ENCODE measurements at places on chromosomes 2 and 18.

DNA sequence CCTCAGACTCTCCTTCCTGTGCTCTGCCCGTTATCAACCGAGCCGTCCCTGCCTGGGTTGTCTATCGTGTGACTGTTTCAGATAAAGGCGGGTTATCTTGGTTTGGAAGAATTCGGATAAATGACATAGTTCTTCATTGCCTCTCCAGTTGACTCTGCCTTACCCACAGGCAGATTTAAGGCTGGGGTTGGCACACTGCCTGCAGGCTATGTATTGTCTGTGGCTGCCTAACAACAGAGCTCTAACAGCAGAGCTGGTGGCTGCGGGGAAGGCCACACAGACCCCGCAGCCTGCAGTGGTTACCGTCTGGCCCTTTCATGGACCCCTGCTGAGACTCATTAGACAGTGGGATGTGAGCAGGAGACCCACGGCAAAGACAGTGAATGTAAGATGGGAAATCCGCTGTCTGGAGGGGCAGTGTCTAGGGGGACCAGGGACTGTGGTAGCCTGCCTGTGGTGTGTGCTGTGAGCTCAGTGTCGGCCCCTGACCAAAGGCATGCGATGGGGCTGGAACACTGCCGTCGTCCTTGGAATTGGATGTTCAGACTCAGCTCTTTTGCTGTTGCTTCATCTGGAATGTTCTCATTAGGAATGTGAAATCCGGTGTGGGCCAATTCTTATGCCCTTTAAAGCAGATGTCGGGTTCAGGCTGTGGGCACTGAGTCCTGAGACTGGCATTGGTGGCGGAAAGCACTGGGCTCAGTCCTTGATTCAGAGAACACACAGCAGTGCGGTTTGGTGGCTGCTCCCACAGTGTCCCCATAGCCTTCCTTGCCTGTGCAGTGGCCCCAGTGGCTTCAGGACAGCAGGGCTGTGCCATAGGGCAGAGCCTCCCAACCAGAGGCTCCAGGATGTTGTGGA is 44.5 kb downstream of the SH3RF3 start:
- DNase-seq, result no peak

- no peak for DNase-seq
Observed at GRCh38 chr2:240405133-240405532, 30.3 kb upstream of the GPC1 start.

DNA sequence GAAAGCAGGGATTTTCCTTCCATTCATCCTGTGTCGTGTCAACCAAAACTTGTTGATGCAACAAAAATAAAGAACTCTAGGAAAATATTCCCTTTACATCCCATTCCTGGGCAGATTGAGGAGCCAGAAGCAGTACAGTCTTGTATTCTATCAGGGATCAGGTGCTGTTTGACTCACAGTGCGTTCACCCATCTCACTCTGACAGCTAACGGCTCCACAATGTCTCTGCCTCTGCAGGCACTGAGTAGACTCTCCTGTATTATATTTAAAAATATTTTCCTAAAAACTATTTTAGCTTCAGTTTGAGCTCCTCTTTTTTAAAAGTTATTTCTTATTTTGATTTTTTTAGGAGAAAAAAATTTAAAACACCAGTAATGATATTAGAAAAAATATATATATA is 600.6 kb upstream of the SALL3 start:
- no peak for DNase-seq

GRCh38 chr2:141015341-141016047 is 1115.3 kb downstream of the LRP1B start:
- DNase-seq, result no peak

GRCh38 chr2:217279140-217279539 is 419.3 kb upstream of the TNP1 start:
- DNase-seq, result no peak

- DNase-seq, result no peak
Observed at GRCh38 chr2:160917850-160918249, 242.4 kb upstream of the TANK start.

GRCh38 chr18:35707247-35707646 is 125.7 kb downstream of the GALNT1 start:
- DNase-seq, result no peak

DNA sequence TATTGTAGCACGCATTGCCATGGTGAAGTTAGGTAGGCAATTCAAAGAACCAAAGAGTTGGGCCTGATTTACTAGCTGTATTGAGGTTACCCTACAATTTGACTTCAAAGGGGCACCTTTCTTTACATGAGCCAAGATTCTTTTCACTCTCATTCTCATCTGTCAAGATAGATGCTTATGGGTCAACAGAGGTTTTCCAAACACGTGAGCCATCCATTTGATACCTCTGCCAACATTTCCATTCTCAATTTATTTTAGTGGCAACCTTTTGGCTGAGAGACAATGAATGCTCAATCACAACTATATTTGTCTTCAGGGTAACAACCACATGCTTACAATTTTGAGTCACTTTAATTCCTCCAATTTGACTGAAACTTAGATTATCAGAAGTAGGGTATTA is 370.6 kb upstream of the CDH20 start:
- no peak for DNase-seq

GRCh38 chr2:207363761-207364290 is 165.9 kb upstream of the CREB1 start:
- DNase-seq, result no peak

DNA sequence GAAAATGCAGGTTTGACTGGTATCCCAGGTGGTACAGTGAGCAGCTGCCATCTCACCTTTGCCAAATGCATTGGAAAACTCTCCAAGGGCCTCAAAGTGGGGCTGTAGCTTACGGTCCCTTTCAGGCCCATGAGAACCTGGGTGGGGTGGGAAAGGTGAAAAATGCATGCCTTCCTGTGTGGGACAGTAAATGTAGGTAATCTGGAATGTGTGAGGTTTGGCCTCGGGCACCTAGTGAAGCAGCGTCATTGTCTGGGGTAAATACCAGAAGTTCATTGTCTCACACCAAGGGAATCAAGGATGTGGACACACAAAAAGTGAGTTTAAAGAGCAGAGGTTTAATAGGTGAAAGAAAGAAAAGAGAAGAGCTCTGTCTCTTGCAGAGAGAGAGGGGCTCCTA is 36.6 kb downstream of the TIMM21 start:
- no peak for DNase-seq

GRCh38 chr2:235052514-235053354 is 100.9 kb downstream of the SH3BP4 start:
- DNase-seq, result no peak

DNA sequence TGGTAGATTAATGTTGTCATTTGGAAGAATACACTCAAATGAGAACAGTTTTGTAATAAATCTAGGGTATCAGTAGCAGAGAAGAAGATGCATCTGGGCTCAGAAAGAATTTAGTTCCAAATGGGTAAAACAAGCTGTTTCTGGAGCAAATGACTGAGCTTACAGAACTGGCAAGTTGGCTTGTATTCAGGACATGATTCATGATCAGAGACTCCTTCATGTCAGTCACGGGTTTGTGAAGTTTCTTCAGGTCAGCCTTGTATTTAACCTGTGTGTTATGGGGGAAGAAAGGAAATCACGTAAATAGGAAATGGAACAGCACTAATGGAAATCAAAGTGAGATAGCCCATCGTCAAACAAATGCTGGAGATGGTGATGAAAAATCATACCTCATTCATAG is 109.1 kb downstream of the RIF1 start:
- DNase-seq, result no peak

- no peak for DNase-seq
Observed at GRCh38 chr2:96181529-96181928, 27.1 kb downstream of the STARD7 start.

GRCh38 chr18:12608301-12608700 is 49.6 kb downstream of the SPIRE1 start:
- DNase-seq, result no peak

- DNase-seq, result no peak
Observed at GRCh38 chr2:186919296-186919695, 70.3 kb upstream of the ZSWIM2 start.

DNA sequence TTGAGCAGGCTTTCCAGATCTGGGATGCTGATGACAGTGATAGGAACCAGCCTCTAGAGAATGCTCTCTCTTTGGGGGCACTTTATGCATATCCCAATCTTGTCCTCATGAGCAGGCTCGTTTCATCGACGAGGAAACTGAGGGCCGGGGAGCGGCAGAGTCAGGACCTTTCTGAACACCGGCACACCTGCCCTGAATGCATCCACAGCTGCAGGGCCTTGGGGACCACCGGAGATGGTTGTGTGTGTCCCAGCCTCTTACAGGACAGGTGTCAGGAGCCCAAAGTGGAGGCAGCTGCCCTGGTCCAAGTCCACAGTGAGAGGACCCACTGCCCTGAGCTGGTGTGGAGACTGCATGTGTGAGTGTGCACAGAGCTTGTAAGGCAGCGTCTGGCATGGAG is 47.6 kb upstream of the FAHD2A start:
- no peak for DNase-seq

GRCh38 chr2:12807907-12808810 is 91.4 kb downstream of the TRIB2 start:
- DNase-seq, result no peak

- DNase-seq, result no peak
Observed at GRCh38 chr2:207766697-207767460, 2.8 kb downstream of the FZD5 start.

DNA sequence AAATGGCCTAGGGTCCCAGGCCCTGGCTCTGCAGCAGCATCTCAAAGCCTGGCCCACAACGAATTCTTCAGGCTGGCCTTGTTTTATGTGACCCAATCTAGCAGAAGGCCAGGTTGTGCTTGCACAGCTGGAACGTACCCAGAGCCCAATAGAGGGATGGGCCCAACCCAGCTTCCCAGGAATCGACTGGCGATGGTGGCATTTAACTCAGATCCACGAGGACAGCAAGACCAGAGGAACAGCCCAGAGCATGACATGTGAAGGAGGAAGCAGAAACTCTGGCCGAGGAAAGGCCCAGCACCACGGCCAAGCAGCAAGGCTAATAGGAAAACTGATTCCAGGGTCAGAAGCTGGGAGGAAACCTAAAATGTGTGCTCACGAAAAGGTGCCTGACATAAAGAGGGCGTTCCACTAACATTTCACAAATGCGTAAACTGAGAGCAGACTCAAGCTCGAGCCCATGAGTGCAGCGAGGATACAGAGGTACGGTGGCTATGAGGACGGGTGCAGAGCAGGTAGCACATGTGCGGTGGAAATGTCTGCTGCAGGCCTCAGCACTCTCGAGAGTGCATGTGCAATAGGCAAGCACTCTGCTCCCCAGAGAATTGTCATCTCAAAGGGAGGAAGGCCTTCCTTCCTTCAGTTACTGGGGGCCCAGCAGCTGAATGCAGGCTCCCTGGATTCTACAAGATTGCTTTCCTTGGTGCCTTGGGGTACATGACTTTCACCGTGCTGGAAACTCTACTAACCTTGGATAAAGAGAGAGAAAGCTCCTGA is 156.9 kb upstream of the GLI2 start:
- no peak for DNase-seq

DNA sequence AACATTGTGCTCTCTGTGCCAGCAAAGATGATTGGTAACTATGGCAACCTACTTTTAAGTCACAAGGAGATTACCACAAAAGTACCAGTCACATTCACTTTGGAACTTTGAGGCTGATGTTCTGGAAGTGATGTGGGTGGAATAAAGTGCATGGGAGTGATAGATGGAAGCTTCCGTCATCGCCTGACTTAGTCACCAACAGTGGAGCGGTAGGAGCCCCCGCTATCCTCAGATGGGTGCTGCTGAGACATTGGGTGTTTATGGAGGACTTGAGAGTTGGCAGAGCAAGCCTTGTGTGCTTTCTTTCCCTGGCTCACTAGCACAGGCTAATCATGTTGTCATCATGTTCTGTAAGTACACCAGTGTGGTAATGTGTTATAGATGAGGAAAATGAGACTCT is 4.6 kb downstream of the PPP1R7 start:
- no peak for DNase-seq

- DNase-seq, result no peak
Observed at GRCh38 chr2:172722481-172722880, 13.2 kb upstream of the RAPGEF4 start.

DNA sequence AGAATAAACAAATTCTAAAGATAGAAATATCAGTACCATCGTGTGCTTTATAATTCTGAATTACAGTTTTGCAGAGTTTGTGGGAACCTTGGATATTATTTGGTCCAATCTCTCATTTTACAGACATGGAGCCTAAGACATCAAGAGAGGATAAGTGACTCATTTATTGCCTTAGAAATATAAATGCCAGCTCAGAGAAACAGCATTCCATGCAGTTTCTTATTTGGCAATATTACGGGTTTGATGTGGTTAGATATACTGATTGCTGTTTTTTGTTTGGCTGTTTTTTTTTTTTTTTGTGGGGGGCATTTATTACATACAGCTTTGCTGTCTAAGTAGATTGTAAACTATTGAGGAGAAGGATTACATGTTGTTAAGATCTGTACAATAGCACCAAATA is 1241.1 kb upstream of the LRRTM1 start:
- no peak for DNase-seq

DNA sequence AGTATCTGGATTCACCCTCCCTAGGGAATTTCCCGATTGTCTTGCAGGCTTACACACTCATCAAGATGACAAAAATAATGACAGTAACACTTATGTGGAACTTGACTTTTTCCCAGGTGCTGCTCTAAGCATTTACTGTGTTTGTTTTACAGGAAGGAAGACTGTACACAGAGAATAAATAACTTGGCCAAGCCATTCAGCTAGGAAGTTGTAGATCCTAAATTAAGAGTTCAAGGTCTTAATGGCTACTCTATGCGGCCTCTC is 549 bp upstream of the DPP4 start:
- DNase-seq, result no peak

DNA sequence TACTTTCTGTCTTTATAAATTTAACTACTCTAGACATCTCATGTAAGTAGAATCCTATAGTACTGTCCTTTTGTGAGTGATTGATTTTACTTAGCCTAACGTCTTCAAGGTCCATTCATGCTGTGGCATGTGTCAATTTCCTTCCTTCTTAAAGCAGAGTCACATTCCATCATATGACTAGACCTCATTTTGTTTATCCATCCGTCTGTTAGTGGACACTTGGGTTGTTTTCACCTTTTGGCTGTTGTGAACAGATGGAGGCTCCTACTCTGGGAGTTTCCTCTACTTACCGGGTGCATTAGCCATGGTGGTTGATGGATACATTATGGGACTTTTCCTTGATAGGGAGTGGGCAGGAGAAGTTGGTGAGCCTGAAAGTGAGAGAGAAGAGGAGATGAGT is 6.4 kb upstream of the PDIA6 start:
- no peak for DNase-seq

DNA sequence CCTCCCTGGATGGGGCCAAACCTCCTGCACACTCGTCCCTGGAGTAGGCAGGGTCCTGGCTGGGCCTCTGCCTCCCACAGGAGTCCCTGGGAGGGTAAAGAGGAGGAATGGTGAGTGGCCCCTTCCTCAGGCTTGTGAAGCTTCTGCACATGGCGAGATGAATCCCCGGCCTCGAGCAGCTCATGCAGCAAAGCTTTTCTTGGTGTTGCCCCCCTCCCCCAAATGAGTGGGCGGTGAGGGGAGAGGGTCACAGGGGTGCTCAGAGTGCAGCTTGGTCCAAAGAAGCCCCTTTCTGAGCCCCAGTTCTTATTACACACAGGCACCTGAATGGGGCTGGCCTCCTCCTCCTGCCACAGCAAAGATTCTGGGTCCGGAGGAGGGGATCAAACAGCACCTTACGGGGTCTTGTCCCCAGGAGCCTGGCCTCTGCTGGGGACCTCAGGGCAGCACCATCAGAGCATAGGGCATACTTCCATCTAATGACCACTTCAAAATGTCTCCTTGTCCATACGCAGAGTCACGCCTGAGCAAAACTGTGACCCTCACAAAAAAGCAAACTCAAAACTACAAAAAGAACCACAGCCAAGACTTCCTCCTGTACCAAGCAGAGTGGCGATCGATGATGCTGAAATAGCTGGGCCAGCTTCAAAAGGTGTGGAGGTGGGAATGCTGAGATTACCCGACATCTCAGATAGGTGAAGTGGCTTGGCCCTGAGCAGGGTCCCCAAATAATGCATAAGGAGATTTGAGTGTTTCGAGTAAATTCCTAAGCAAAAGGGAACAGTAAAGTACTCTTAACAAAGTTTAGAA is 148.4 kb upstream of the TWIST2 start:
- no peak for DNase-seq
